ENCODE measurements at places on chromosomes 16 and 17. TPM values are rescaled to one million over a fixed set of nuclear protein-coding genes. Genes with fewer than 3 reads are reported as not detected.

GRCh38 chr17:78495634-78496033 is 81.6 kb downstream of the DNAH17 start:
- no peaks in the 10 kb centered on the region for H3K27me3 ChIP-seq
- H3K36me3 ChIP-seq, result no peaks in the 10 kb centered on the region
- no peak overlapping the region for H3K27ac ChIP-seq
- no peaks in the 10 kb centered on the region for H3K4me1 ChIP-seq
- no peak overlapping the region for H3K4me3 ChIP-seq
- no peak for DNase-seq

CRYBA1 gene
- not detected for total RNA-seq

PRR14 gene
- 58.5 TPM for total RNA-seq

GRCh38 chr16:1182950-1183907 is 30.3 kb downstream of the CACNA1H start:
- H3K27me3 ChIP-seq, result no peaks in the 10 kb centered on the region
- DNase-seq, result no peak
- no peaks in the 10 kb centered on the region for H3K4me1 ChIP-seq
- H3K36me3 ChIP-seq, result no peaks in the 10 kb centered on the region
- no peak overlapping the region for H3K27ac ChIP-seq

MMP25 gene
- total RNA-seq, result 0.35 TPM

DNA sequence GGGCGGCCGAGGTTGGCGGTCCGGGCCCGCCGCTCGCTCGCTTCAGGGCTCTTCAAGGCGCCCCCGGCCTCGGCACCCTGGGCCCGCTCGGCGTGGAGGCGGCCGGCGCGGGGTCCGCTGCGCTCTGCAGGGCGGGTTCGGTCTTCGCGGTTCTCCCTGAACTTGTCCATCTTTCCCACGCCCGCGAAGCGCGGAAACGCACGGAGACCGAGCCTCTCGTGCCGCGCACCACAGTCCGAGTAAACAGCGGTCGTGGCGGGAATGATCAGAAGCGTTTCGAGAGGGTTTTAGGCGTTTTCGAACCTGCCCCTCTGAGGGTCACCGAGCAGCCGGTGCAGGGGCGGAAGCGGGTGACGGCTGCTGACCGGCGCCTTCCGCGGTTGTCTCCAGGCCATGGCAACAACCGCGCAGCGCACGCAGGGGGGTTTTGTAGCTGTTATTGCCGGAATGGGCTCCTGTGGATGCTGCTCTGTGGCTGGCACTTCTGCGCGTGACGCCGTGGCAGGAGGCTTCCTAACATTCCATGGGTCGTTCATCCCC is 414 bp downstream of the NARF start:
- H3K27me3 ChIP-seq, result no peaks in the 10 kb centered on the region
- H3K4me3 ChIP-seq, result peak overlapping the region; percentile 92
- H3K4me1 ChIP-seq, result peaks cover 6% of the 10 kb centered on the region
- peak overlapping the region; percentile 58 for H3K27ac ChIP-seq

HID1 gene
- 0.77 TPM for total RNA-seq

TPPP3 gene
- total RNA-seq, result not detected

DNA sequence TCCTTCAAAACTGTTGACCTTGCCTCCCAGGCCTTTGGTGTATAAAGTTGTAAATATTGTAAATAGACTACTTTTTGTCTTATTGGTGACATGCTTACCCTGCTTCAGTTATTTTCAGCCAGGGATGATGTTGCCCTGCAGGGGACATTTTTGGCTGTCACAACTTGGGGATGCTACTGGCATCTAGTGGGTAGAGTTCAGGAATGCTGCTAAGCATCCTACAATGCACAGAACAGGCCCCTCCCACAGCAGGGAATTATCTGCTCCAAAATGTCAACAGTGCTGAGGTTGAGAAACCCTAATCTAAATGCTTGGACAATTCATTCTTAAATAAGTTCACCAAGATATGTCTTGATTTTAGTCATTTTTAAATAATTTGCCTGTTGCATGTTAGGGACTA is 459.8 kb downstream of the PMP22 start:
- no peaks in the 10 kb centered on the region for H3K27me3 ChIP-seq
- no peak for DNase-seq
- H3K36me3 ChIP-seq, result no peaks in the 10 kb centered on the region

DNA sequence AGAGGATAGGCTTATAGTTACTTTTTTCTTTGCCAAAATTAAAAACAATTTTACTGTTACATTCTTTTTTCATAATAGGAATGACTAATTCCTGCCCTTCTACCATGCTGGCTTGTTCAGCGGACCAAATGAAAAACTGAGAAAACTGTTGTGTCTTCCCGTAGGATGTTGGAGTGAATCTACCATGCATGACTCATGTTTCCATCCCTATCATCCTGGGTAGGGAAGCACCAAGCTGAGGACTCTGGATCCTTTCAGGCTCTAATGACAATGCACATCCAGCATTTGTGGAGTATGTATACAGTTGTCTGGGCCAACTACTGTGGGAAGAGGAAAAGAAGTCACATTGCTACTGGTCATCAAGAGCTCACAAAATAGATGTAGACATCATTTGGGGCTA is 41.1 kb upstream of the DHX8 start:
- H3K4me1 ChIP-seq, result no peaks in the 10 kb centered on the region
- no peaks in the 10 kb centered on the region for H3K36me3 ChIP-seq
- no peak overlapping the region for H3K4me3 ChIP-seq
- no peak for DNase-seq
- H3K27me3 ChIP-seq, result no peaks in the 10 kb centered on the region

- no peak overlapping the region for H3K27ac ChIP-seq
- no peak for DNase-seq
- no peak overlapping the region for H3K4me3 ChIP-seq
- no peaks in the 10 kb centered on the region for H3K27me3 ChIP-seq
- 0 out of 2 replicates have a peak, but pooled peaks cover 2% of the 10 kb centered on the region for H3K4me1 ChIP-seq
- H3K36me3 ChIP-seq, result no peaks in the 10 kb centered on the region
Observed at GRCh38 chr16:85151603-85152413, 39.5 kb upstream of the CIBAR2 start.

- H3K27ac ChIP-seq, result no peak overlapping the region
- no peak for DNase-seq
- no peaks in the 10 kb centered on the region for H3K4me1 ChIP-seq
- H3K36me3 ChIP-seq, result no peaks in the 10 kb centered on the region
- H3K4me3 ChIP-seq, result no peak overlapping the region
Observed at GRCh38 chr16:63188086-63188771, 1152.0 kb upstream of the CDH8 start.

GRCh38 chr17:49162866-49163265 is 30.3 kb downstream of the B4GALNT2 start:
- no peak overlapping the region for H3K4me3 ChIP-seq
- H3K4me1 ChIP-seq, result no peaks in the 10 kb centered on the region
- no peaks in the 10 kb centered on the region for H3K36me3 ChIP-seq
- no peak overlapping the region for H3K27ac ChIP-seq
- H3K27me3 ChIP-seq, result no peaks in the 10 kb centered on the region
- DNase-seq, result no peak

GRCh38 chr17:14833201-14833785 is 431.8 kb downstream of the PMP22 start:
- H3K4me1 ChIP-seq, result no peaks in the 10 kb centered on the region
- H3K4me3 ChIP-seq, result no peak overlapping the region
- no peak overlapping the region for H3K27ac ChIP-seq
- no peaks in the 10 kb centered on the region for H3K36me3 ChIP-seq
- DNase-seq, result no peak
- H3K27me3 ChIP-seq, result no peaks in the 10 kb centered on the region

ALDH3A2 gene
- total RNA-seq, result 27.8 TPM

TOB1 gene
- 16.9 TPM for total RNA-seq

PYCARD gene
- 65.7 TPM for total RNA-seq

GRCh38 chr16:87332150-87332549 is 15.0 kb upstream of the C16orf95 start:
- peaks cover under 1% of the 10 kb centered on the region for H3K4me1 ChIP-seq
- H3K36me3 ChIP-seq, result peaks cover 11% of the 10 kb centered on the region
- H3K27me3 ChIP-seq, result no peaks in the 10 kb centered on the region
- DNase-seq, result no peak
- no peak overlapping the region for H3K4me3 ChIP-seq

ABCA8 gene
- total RNA-seq, result 0.15 TPM

DNA sequence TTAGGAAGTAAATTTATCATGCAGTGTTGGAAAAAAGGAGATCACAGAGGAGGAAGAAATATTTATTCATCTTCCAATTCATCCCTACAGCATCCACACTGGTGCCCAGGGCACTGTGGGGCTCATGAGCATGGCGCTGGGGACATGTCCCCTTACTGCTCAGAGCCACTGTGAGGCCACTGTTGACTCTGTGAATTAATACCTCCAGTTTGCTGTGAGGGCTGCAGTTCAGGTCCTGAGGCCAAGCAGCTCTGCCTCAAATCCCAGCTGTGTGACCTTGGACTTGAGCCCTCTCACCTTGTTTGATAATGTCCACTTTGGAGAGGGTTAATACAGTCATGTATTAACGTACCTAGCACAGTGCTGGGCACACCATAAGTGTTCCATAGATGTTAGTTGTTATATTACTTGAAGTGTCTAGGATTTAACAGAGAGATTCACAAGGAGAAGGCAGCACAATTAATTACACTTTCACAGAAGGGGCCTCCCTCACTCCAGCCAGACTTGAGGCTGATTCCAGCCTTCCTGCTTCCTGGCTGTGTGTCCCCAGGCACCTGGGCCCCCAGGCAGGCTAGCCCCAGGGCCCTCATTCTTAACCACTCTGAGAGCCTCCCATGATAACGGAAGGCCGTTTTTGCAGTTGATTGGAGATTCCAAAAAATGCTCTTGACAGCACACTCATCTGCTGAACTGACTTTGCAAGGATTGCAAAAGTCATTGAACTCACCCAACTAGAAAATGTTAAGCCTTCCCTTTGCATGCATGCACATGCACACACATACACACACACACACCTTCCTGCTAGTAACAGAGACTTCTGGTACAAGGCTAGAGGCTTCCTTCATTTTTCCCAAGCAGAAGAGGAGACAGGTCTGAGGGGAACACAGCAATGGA is 29.4 kb downstream of the KATNIP start:
- H3K27me3 ChIP-seq, result no peaks in the 10 kb centered on the region
- H3K36me3 ChIP-seq, result no peaks in the 10 kb centered on the region
- no peak overlapping the region for H3K4me3 ChIP-seq
- H3K27ac ChIP-seq, result no peak overlapping the region
- DNase-seq, result no peak
- H3K4me1 ChIP-seq, result peaks cover 7% of the 10 kb centered on the region

DNA sequence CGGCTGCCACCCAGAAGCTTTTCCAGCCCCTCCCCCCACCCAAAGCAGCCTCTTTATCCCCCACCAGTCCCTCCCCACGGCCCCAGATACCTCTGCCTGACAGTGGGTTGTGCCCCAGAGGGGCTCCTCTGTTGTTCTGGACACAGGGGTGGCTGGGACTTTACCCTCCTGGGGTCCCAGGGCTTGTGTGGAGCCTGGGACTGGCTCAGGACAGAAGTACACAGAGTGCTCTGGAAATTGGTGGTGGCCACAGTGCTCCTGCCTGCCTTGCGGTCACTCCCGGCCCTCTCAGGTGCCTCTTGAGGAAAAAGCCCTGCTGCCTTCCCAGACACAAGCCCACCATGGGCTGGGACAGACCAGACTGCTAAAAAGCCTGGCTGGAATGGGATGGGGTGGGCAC is 68.2 kb downstream of the RAB11FIP4 start:
- no peak overlapping the region for H3K4me3 ChIP-seq
- no peaks in the 10 kb centered on the region for H3K36me3 ChIP-seq
- H3K27ac ChIP-seq, result no peak overlapping the region
- no peak for DNase-seq
- H3K27me3 ChIP-seq, result no peaks in the 10 kb centered on the region
- no peaks in the 10 kb centered on the region for H3K4me1 ChIP-seq

GRCh38 chr17:81376946-81377714 is 18.1 kb upstream of the BAHCC1 start:
- H3K4me3 ChIP-seq, result no peak overlapping the region
- H3K27ac ChIP-seq, result no peak overlapping the region
- H3K27me3 ChIP-seq, result no peaks in the 10 kb centered on the region
- no peaks in the 10 kb centered on the region for H3K36me3 ChIP-seq

DNA sequence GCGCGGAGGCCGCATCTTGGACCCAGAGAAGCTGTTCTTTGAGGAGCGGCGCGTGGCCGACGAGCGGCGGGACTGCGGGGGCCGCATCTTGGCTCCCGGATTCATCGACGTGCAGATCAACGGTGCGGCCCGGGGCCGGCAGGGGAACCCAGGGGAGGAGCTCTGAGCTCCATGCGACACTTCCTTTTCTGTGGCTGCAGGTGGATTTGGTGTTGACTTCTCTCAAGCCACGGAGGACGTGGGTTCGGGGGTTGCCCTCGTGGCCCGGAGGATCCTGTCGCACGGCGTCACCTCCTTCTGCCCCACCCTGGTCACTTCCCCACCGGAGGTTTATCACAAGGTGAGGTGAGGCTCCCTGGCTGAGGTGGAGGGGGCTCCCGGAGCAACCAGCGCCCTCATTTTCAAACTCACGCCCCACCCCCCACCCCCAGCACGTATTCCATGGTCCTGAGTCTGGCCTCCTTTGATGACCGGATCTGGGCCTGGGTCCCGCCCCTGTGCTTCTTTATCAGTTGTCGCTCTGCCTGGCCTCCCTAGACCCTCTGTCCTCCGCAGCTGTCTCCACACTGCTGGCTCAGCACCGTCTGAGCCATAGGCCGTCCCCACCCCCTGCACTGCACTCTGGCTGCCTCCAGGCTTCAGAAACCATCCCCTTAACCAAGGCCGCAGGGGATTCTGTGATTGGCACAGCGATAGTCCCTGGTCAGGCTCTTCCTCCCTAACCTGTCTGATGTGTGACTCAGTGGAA is 787 bp downstream of the AMDHD2 start:
- no peaks in the 10 kb centered on the region for H3K27me3 ChIP-seq
- peaks cover 18% of the 10 kb centered on the region for H3K36me3 ChIP-seq
- peak overlapping the region; percentile 39 for H3K27ac ChIP-seq
- DNase-seq, result no peak
- peaks cover 11% of the 10 kb centered on the region for H3K4me1 ChIP-seq
- H3K4me3 ChIP-seq, result peak overlapping the region; percentile 71

DNA sequence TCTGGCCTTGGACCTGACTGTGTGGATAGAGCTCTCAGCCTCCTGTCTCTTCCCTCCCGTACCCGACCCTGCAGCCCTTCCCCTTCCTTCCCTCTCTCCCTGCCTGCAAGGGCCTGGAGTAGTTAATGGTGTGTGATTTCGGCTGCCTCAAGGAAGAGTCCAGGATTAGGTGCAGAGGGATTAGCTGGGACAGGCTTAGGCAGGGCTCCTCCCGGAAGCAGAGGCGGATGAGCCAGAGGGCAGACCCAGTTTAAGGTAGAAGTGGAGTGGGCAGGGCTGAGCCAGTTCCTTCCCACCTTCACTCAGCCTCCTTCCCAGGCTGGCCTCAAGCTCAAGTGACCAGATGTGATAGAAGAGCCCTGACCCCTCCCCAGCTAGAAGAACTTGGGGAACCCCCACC is 16.8 kb downstream of the GUCY2D start:
- H3K27me3 ChIP-seq, result peaks cover 3% of the 10 kb centered on the region
- H3K36me3 ChIP-seq, result no peaks in the 10 kb centered on the region
- no peak overlapping the region for H3K4me3 ChIP-seq
- DNase-seq, result no peak

DCAF7 gene
- total RNA-seq, result 103 TPM

DNA sequence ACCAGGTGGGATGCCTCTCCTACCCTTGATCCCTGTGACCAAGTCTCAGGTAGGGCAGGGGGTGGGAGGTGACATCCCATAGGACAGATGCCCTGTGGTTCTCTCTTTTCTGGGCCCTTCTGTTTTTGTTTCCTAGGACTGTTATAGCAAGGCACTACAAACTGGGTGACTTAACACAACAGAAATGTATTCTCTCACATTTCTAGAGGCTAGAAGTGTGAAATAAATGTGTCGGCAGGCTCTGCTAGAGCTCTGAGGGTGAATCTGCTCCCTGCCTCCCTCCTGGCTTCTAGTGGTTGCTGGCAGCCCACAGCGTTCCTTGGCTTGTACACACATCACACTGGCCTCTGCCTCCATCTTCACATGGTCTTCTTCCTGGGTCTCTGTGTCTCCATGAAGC is 12.7 kb downstream of the CALB2 start:
- no peak overlapping the region for H3K27ac ChIP-seq
- no peaks in the 10 kb centered on the region for H3K4me1 ChIP-seq
- H3K27me3 ChIP-seq, result peaks cover 3% of the 10 kb centered on the region
- no peaks in the 10 kb centered on the region for H3K36me3 ChIP-seq
- H3K4me3 ChIP-seq, result no peak overlapping the region

MYLK3 gene
- 0.37 TPM for total RNA-seq
